Ureter (tissue), 1 donor: ENCODE measurements at places on chromosomes 1 and 21. TPM values are rescaled to one million over a fixed set of nuclear protein-coding genes. Genes with fewer than 3 reads are reported as not detected.

DNA sequence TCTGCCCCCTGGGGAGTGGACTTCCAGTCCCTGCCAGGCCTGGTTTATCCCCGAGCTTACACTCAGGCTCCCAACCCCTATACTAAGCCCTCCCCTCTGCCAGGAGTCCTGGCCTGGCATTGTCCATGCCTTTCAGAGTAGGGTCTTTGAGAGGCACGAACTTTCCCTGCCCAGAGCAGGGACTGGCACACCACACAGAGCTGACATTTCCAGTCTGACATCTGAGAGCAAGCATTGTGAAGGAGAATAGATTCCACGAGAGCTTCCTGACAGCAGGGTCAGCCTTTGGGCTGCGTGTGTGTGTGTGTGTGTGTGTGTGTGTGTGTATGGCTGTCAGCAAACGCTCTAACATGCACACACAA lies 59.5 kb upstream of the LAPTM5 start:
- DNase-seq, result no peak

DNA sequence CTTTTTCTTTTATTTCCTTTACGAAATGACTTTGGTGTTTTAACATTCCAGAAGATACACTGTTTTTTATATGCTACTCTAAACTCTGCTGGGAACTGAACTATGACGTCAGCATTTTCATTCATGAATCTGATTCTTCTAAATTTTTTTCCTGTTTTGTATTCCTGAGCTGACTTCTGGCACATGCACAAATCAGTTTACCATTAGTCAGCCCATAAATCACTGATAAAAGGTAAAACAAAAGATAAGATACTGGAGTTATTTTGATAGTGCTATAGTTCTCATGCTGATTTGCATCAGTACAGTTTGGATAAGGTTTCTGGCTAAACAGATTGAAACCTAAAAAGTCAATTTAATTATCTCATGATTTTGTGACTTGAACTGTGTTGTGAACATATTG lies 10.4 kb downstream of the CAMTA1 start:
- no peak for DNase-seq

- DNase-seq, result no peak
These were observed 352.0 kb upstream of the C1orf87 start for GRCh38 chr1:60425528-60425927.

- DNase-seq, result no peak
These were observed 589.7 kb downstream of the PTPRU start for GRCh38 chr1:29825941-29826415.

DNA sequence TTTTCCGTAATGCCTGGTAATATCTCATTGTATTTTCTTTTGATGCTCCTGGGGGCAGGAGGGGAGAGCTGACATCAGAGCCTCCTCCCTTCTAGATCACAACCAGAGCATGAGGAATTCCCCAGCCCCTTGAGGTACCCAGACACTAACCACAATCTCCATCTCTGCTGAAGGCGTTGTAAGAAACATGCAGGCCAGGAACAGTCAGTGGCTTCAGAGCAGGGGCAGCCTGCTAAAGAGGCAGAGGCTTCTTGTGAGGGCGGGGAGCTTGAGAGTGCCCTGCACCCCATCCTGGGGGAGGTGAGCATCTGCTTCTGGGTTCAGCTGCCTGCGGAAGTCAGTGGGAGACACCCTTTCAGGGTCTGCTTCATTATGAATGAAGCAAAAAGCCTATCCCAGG lies 19.0 kb downstream of the MAPKAPK2 start:
- no peak for DNase-seq

DNA sequence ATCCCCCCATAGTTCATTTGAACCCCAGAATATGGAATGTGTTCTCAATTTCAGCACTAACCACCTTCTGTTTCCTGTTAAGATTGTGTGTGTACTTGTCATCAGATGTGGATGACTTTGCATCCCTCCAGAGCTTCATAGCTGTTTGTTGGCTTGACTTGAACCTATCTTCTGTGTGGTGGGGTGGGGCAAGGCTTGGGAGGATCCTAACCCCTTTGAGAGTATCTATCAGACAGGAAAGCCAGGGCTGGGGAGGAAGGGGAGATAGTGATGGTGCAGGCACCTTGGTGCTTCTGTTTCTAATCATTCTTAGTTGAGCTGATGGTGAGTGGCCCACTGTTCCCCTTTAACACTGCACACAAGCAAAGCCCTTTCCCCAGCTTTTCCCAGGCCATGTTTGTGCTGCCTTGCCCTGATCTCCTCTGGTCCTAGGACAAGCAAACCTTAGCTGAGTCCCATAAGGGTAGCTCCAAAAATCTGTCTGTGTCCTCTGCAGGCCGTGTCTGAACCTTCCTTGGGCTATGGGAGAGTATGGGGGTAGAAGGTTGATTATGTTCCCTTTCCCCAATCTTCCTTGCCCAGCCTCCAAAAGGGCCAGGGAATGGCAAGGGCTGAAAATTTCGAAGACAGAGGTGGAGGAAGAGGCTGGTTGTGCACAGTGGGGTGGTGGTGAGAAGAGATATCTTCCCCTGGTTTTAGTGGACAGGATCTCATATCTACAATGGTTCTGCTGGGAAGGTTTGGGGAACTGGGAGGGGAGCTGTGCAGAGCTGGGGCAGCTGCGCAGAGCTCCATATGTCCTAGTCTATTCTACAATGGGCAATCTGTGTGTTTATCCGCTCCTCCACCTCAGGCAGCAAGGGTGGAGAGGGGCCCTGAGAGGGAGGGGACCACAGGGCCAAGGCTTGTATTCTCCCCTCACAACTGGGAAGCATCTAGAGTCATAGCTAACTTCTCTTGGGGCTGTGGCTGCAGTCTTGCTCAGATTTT lies 1.4 kb downstream of the NHLH1 start:
- no peak for DNase-seq

DNA sequence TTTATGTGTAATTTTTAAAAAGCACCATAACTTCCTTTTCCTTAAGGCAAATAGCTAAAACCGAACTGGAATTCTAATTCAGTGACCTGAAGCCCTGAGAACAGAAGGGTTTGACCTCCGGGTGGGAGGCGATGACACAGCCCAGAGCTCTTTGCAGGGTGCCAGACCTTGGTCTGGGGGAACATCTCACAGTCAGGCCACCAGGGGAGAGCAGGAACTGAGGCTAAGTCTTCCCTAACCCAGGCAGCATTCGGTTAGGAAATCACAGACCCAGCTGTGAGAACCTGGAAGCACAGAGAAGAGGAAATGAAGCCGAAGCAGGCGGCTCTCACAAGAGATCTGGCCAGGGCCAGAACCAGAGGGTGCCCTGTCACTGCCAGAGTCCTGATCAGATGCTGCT lies 444.8 kb downstream of the TTLL7 start:
- DNase-seq, result no peak

GRCh38 chr1:93701629-93702028 lies 20.0 kb upstream of the BCAR3 start:
- peak; percentile 71 for DNase-seq

- DNase-seq, result no peak
These were observed 738.4 kb upstream of the RGS18 start for GRCh38 chr1:191419842-191420241.

DNA sequence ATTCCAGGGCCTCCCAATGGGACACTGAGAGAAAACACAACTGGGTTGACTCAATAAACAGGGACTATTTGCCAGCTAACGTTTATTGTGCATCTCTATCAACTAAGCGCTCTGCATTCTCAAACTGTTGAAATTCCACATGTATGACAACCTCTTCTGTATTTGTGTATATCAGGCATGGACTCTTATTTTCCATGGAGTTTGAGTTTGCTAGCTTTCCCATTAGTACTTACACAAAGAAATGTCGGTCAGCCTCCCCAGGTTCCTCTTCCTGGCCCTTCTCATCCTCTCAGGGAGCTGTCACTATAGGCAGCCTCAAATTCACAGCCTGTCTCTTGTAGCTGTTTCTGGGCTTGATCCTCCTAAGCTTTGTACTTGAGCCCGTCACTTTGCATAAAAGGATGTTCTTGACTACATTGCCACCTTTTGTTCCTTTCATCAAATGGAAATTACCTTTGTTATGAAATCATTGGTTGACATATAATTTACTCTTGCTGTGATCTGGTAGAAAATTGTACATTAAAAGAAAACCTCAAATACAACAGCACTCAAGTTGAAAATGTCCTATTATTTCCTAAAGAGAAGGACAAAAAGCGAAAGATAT lies 60.0 kb upstream of the NTPCR start:
- no peak for DNase-seq

- DNase-seq, result peak; percentile 77
These were observed 1.5 kb upstream of the COL16A1 start for GRCh38 chr1:31705080-31705866.

DNA sequence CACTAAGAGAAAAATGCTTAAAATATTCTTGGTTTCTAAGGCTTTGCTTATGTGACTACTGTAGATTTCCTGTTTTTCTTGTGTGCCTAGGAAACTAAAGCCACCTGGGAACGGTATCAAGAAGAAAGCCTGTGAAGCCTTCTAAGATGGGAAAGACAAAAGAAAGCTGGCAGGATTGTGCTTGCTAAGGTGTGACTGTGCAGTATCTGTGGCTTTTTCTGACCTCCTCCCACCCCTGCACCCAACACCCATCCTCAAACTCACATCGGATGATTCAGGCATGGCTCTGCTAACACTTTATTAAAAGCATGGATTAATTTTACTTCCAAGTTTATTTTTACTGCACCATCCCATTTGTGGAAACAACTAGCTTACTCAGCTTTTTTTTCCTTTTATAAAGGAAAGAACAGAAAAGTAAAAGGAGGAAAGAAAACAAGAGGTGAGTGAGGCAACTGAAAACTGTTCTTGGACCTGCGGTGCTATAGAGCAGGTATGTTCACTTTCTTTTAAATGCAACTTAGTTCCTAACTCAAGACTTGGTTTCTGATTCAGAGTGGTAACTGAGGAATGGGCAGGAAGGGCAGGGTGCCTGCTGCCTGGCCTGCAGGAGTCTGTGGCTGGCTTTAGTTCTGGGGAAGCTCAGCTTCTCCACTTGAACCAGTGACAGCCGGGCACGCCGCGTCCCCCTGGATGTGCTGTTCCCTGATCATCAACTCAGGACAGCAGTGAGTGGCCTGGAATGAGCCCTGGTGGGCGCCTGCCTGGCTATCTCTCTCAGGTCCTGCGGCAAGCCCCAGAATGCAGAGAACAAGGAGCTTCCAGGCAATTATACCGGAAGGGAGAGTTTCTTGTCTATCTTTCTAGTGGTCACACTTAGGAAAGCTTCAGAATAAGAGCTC lies at the start of gene GBP6:
Gene GBP6 (plus strand): TSS at position 422 of the 899 bp plus-strand sequence. CDS start 4,493 bp downstream, outside the sequence.
- DNase-seq, result no peak

- no peak for DNase-seq
These were observed 25.5 kb downstream of the ROR1 start for GRCh38 chr1:63799307-63799706.

- no peak for DNase-seq
These were observed 280.3 kb downstream of the HMCN1 start for GRCh38 chr1:186014370-186015037.

- no peak for DNase-seq
These were observed 51.2 kb downstream of the DIPK1A start for GRCh38 chr1:92910081-92910480.

DNA sequence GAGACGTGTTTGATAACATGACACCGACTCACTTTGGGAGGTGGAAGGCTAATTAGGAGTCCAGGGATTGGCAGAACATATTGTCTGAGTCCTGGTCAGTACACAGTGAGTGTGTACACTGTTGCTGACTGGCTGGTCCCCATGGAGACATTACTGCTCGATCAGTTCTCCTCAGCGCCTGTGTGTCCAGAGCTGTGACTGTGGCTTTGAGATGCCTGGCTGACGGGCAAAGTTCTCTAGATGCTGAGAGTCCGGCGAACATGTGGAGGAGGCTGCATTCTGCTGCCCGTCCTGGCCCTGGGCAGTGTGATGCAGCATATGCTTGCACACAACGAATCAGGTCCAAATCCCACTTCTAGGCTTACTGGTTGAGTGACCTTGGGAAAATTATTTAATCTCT lies 280.1 kb upstream of the ST6GALNAC5 start:
- DNase-seq, result no peak

GRCh38 chr1:85296980-85297379 lies 20.5 kb upstream of the BCL10 start:
- no peak for DNase-seq

DNA sequence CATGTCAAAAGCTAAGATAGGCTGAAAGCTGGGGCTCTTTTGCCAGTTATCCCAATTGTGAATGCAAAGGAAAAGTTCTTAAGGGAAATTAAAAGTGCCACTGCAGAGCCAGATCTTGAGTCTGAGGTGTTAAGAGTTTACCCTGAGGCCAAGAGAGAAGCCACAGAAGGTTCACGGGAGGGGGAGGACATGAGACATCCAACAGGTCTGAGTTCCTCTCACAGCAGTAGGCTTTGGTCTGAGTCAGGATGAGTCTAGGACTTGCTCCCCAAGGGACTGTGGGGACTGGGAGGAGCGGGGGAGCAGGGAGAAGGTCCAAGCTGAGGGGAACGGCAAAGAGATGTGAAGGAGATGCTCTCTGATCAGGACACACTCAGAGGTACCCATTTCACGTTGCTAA lies 411.2 kb upstream of the CAMK1G start:
- DNase-seq, result no peak

- DNase-seq, result no peak
These were observed 54.3 kb downstream of the ZSWIM5 start for GRCh38 chr1:45152126-45152525.

DNA sequence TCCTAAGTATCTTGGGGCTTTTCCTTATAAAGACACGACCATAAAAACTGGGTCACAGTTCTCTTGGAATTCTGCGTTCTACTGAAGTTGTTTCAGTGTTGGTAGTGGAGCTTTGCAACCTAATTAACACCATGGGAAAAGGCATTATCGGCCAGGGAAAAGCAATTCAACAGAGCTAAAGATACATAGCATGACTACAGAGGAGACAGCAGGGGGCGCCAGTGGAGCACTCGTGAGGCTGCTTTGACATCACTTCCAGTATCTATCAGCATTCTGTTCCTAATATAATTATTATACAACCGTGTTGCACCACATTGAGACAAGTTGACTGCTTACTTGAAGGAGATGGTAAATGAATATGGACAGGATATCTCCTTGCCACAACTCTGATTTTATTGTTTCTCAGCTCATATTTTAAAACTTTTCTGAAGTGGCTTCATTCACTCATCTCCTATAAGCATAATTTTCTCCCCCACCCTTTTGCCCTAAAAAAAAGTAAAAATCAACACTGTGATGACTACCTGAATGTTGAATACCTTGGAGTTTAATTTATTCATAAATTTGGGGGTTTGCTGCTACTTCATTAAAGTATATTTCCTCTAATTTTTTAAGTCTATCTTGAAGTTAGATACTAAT lies 39.4 kb downstream of the ZP4 start:
- DNase-seq, result no peak

GRCh38 chr1:67723126-67723525 lies 38.1 kb downstream of the GADD45A start:
- no peak for DNase-seq

RHCE gene
- total RNA-seq, result 0.29 TPM

RBM8A gene
- total RNA-seq, result 141 TPM

BMP8B gene
- 3.7 TPM for total RNA-seq

KRTAP21-2 gene
- total RNA-seq, result not detected

RASAL2 gene
- total RNA-seq, result 26.0 TPM

CLCNKB gene
- total RNA-seq, result 0.65 TPM

RAB42 gene
- total RNA-seq, result 1.9 TPM

C21orf91 gene
- 19.0 TPM for total RNA-seq

TMEM82 gene
- total RNA-seq, result not detected
